ENCODE measurements at places on chromosomes 11 and 22.

- DNase-seq, result peak; percentile 38
Observed at GRCh38 chr22:17920145-17920605, 104.2 kb downstream of the MICAL3 start.

- DNase-seq, result no peak
Observed at GRCh38 chr22:36846949-36847348, 13.9 kb upstream of the NCF4 start.

DNA sequence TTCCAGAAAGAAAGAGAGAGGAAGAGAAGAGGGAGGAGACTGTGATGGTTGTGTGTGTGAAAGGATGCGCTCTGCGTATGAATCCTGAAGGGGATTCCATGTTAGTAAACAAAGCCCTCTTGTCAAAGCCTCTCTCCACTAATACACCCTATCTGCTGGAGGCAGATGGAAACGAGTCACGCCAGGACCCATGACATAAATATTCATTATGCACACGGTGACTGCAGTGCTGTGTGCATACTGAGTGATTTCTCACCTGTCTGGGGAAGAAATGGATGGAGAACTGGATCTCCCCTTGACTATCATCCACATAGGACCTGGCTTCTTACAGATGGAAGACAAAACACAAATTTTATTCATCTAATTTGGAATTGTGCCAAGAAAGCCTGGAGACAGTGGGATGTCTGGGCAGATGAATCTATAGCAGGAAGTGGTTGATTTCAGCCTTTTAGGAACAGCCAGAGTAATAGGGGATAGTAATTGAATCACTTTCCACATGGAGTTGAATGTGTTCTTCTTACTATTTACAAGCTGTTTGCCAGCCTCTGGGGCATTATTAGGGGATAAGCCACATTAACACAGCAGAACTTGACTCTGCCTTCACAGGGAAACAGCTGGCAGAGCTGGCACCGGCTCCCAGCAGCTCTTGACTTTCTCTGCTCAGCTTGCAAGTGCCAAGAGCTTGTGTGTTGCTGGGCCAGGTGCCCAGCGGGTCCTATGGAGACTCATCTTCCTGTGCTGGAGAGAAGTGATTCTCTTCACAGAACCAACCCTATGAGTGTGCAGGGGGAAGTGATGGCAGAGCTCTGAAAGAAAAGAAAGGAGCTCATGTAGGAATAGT is 9.0 kb downstream of the MTNR1B start:
- DNase-seq, result no peak

GRCh38 chr11:73389916-73390315 is 13.7 kb downstream of the RELT start:
- no peak for DNase-seq

GRCh38 chr22:17569971-17570511 is 6.7 kb downstream of the SLC25A18 start:
- DNase-seq, result no peak

GRCh38 chr11:27300974-27301373 is 62.0 kb downstream of the CCDC34 start:
- no peak for DNase-seq

GRCh38 chr11:71218789-71219499 is 33.4 kb downstream of the SHANK2 start:
- DNase-seq, result no peak

DNA sequence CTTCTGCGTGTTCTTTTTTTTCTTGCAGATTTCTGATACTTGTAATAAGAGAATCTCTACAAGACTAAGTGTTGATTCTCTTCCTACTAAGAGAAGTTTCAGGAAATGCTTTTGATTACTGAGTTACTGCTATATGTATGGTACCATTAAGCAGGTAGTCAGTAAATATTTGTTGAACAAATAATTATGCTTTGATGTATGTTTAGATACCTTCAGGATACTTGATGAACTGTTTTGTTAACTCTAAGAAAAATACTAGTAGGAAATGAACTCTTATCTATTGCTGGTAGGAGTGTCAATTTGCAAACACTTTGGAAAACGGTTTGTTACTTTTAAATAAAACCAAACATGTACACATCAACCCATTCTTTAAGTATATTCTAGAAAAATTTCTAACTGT is 90.6 kb downstream of the TMEM135 start:
- no peak for DNase-seq

- DNase-seq, result no peak
Observed at GRCh38 chr11:120937501-120937900, 86.4 kb upstream of the TBCEL start.

DNA sequence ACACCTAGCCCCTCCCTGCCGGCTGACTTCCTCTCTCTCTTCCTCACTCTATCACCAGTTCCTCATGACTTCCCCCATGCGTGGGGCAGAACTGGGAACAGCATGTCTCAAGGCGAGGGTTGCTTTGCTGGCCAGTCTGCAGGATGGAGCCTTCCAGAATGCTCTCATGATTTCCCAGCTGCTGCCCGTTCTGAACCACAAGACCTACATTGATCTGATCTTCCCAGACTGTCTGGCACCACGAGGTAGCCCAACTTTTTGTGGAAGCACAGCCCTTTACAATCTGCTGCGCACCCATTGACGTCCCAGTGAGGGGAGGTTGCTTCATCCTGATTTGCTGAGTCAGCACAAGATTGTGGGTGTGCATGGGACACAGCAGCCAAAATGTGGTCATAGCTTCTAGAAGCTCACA is 8.6 kb downstream of the TCN2 start:
- DNase-seq, result no peak

GRCh38 chr11:32436751-32437494 is 1.6 kb upstream of the WT1 start:
- no peak for DNase-seq

DNA sequence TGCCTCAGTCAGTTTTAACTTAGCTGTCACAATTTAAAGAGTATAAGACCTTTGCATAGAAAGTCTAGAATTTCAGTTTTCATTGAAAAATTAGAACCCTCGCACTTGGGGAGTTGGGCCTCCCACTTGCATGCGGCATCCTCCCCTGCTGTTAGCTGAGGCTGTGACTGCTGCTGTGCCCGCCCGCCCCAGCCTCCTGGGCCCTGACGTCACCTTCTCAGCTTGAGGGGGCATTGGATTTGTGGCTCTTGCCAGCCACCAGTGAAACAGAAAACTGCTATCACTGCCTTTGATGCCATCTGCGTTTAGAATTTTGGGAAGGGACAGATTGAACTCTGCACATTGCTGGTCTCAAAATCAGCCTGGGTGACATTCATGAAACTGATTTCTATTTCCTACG is 108.7 kb downstream of the CTTN start:
- no peak for DNase-seq

DNA sequence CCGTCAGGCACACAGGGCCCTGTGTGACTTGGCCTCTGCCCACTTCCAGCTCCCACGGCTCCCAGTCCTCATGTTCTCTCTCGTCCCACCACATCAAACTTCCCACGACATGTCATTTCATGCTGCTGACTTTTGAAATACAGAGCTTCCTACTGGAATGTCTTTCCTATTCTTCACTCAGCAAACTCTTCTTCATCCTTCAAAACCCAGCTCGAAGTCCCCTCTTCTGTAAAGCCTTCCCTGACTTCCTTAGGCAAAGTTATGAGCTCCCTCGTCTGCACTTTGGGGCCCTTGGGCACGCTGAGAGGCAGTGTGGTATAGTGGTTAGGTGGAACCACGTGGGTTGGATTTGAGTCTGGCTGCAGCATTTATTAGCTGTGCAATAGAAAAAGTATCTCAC is 37.8 kb upstream of the EIF3D start:
- no peak for DNase-seq

DNA sequence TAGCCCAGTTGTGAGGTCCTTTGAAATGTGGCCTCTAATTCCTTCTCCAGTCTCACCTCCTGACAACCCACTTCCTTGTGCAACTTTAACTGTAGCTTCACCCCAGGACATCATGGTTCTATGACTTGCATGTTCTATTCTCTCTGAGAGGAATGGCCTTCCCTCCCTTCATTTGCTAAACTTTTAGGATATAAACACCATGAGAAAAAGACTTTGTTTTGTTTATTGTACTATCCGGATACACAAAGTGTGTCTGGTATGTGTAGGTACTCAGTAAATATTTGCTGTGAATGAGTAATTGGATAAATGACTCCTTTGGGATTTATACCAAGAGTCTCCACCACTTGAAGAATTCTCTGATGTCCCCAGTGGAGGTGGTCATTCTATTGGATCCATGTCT is 547.6 kb downstream of the INSC start:
- DNase-seq, result no peak

DNA sequence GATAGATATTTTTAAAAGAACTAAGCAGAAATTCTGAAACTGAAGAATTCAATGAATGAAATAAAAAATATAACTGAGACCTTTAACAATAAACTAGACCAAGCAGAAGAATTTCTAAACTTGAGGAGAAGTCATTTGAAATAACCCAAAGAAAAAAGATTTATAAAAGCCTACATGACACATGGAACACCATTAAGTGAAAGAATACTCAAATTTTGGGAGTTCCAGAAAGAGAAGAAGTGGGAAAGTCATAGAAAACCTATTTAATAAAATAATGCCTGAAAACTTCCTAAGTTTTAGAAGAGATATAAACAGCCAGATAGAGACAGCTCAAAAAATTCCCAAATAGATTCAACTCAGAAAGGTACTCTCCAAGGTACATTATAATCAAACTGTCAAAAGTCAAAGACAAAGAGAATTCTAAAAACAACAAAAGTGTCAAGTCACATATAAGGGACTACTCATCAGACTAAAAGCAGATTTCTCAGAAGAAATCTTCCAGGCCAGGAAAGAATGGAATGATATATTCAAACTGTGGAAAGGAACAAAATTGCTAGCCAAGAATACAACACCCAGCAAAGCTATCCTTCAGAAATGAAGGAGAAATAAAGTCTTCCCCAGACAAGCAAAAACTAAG is 72.9 kb upstream of the GNAZ start:
- DNase-seq, result no peak

DNA sequence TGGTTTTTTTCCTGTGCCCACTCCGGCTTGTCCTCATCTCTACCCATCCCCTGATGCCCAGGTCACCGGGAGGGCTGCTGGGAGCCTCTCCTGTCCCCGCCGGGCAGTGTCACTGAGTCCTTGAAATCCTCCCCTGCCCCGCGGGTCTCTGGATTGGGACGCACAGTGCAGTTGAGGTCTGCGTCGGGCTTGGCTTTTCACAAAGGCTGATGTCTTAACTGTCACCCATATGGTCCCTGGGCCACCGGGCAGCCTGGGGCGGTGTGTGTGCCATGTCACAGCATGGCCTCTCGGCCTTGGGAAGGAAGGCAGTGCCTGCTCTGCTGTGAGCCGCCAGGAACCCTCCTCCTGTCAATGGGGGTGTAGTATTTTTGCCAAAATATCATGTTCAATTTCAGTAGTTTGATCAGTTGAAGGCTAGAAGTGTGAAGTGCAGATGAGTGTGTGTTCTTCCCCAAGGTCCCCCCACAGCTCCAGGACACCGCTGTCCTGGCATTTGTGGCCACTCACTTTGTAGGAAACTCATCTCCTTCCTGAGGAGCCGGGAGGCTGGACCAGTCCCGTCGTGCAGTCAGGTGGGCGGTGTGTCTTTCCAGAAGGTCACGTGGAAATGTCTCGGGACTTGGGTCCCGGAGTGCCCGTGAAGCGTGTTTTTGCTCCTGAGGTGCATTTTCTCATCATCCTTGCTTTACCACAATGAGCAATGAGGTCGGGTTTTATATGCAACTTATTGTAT is 37.6 kb downstream of the CTTN start:
- no peak for DNase-seq

DNA sequence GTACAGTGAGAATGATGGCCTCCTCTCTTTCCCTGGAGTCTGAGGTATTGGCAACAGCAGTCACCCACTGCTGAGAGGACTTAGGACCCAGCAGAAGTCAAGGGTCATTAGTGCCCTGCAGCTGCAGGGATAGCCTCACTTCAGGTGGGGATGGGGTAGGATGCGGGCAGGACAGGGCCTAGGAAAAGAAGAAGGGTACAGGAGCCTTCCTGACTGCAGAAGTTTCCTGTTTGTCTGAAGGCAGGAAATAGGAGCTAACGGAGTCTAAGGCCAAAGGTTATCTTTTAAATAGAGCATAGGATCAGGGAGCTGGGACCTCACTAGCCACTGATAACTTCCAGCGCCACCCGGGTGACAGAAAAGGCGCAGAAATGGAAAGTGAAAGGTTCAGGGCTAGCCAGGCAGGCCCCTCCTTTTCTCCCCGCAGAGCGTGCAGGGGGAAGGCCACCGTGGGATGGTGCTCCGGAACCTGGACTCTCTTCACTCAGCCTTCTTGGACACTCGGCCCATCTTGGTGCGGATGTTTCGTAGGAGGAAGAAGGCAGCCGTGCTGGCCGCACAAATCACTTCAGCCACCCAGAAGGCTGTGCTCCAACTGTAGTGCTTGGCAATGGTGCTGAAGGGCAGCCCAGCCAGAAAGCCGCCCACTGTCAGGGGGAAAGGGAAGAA is 6.0 kb downstream of the TRAPPC4 start:
- no peak for DNase-seq

DNA sequence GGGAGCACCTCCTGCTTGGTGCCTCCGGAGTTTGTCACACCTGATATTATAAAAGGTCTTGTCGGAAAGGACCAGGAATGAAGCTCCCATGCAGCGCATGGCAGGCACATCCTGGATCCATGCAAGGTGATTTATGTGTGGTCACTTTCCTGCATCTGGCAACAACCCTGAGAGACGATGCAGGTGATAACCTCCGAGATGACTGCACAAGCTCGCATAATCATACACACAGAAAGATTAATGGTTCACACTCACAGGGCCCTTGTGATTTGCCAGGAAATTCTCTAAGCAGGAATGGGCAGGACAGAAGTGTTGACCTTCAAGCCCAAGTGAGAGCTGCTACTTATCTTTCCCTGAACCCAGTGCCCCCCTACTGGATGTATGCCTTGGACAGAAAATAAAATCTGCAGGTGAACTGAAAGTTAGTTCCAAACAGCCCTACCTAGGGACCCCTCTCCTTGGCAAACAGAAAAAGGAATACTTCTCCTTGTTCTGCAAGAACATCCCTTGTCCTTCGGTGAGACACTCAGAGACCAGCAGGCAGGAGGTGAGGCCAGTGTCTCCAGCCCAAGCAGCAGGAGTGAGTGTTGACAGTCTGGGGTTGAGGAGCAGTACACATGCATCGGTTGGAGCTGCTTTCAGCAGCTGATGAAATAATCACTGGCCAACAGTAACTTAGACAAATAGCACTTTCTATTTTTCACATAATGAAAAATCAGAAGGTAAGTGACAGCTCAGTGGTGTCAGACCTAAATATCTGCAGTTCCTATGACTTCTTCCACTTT is 619.4 kb upstream of the B3GAT1 start:
- no peak for DNase-seq

DNA sequence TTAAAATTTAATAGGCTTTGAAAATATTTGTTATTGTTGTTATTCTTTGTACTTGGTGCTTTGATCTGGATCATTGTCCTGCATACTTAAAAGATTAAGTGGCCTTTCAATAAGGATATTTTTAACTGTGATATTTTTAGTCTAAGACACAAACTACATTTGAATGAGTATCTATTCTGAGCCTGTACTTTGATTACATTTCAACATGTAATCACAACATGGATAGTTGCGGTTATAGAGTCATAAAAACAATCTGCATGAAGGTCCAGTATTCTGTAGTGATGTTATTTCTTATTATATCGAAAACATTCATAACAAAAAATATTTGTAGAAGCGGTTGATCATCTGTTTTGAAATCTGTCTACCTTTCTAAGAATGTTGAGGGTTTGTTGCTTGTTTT is 58.6 kb downstream of the HIPK3 start:
- no peak for DNase-seq

GRCh38 chr11:2143477-2143798 is 4.2 kb upstream of the IGF2 start:
- no peak for DNase-seq

GRCh38 chr11:129453293-129453721 is 77.7 kb downstream of the BARX2 start:
- DNase-seq, result no peak

- no peak for DNase-seq
Observed at GRCh38 chr11:131824771-131825170, 454.4 kb downstream of the NTM start.

- DNase-seq, result no peak
Observed at GRCh38 chr11:114785820-114786219, 107.5 kb downstream of the NXPE2 start.
